Stimulated activated CD8-positive, alpha-beta memory T cell treated with anti-CD3 and anti-CD28 coated beads, Interleukin-4, amount 100 ng/mL, for 48 hours (primary cell): ENCODE measurements at places on chromosomes 16 and 17.
A peak's percentile ranks its signal among the peaks of the same experiment; 100 is the strongest.

DNA sequence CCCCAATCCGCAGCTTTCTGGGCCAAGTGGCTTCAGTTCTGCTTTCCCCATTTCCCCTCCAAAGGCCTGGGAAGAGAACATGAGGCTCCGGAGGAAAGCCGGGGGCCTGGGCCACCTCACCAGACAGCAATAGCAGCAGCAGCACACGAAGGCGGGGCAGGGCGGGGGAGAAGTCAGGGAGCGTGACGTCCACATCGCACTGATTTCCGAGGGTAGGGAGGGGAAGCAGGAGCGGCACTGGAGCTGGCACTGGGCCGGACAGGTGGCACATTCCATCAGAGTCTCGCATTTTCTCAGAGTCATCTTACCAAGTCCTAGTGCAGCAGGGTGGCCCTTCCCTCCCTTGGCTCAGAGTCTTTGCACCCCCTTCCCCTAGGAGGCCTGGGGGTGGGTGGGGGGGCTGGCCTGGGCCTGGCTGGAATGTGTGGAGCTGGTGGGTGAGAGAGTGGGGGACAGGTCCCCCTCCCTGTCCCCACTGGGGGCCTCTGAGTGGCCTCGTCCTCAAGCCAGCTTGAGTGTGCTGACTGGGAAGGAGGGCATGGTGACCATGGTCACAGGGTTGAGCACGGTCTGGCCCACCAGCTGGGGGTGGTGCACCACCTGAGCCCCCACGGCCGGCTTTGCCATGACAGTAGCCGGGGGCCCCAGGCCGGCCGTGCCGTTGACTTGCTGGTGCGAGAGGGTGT lies 14.3 kb downstream of the MNT start:
- DNase-seq = no peak

GRCh38 chr16:85209526-85210121 lies 97.4 kb upstream of the CIBAR2 start:
- DNase-seq = no peak

DNA sequence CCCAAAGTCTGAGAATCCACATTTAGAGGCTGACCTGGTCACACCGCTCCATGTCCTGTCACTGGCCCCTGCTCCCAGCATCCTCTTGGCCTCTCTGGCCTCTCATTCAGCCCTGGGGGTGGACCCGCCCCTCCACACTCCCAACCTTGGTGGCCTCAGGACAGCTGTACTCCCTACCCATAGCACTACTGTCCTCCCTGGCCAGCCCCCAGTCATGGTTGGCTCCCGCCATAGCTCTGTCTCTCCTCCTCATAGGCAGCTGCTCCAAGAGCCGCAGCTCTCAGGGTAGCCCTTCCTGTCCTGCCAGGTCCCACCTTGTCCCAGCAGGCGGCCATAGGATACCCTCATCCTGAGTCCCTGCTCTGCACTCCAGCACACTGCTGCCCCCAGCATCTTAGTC lies 38.0 kb upstream of the PHB1 start:
- DNase-seq = no peak

DNA sequence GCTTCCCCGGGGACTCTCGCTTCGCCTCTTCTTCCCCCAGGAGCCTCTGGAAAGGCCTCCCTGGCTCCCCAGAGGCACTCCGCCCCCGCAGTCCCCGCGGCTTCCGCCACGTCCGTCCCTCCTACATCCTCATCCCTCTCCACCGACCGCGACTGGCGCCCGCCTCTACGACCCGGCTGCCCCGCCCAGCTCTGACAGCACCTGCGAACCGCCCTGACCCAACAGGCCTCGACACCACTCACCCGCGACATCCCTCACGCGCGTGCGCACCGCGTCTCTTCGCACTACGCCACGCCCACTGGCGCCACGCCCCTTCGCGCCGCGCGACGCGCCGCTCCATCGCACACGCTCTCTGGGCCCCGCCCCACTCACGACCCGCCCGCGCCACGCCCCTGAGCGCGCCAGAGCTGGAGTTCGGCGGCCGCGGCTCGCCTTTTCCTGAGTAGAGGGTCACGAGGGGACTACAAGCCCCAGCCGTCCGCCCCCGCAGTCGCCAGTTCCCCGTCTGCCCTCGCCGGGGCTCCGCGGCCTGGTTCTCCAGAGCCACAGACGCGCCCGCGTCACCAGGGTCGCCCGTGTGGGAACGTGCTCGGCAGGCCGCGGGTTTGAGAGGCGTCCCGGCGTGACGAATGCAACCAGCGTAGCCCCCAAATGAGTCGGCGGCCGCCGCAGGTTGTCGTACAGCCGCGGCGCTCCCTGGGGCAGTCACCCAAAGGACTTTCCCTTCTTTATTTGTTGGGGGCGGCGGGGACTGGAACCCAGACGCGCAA lies 56.2 kb upstream of the LRRC37A3 start:
- DNase-seq = peak; percentile 98

GRCh38 chr17:64382061-64382583 lies 8.5 kb downstream of the PECAM1 start:
- no peak for DNase-seq

DNA sequence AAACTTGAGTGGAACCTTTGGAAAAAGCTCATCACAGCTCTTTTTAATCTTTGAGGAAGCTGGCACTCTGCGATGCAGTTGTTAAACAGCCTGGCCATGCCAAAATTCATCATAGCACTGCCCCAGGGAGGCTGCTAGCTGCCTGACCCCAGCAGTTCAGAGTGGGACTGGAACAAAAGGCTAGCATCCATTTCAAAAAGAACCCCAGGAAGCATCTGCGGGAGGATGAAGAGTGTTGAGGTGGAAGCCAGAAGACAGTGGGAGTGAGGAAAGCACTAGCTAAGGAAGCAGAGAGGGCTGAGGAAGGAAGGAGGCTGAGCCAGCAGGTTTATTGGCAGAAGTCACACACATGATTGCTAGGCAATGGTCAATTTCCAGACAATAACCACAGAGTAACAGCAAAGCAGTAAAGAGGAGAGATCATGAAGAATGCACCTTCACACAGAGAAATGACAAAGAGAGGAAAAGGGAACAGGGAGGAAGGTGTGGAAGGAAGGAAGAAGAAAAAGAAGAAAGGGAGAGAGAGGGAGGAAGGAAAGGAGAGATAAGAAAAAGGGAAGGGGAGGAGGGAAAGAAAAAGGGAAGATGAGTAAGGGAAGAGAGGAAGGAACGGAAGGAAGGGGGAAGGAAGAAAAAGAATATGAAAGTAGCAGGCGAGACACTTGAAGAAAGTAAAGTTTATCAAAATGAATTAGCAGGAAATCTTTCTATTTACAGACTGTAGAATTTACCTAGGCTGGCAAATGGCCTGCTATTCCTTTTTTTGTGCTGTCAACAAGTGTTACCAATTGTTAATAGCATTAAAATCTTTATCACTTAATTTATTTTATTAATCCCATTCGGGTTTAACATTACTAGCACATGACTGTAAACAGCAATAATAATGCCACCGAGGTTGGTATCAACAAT lies 270.0 kb upstream of the PSMD7 start:
- no peak for DNase-seq

- no peak for DNase-seq
Observed at GRCh38 chr17:42804918-42805367, 6.3 kb downstream of the CNTD1 start.

DNA sequence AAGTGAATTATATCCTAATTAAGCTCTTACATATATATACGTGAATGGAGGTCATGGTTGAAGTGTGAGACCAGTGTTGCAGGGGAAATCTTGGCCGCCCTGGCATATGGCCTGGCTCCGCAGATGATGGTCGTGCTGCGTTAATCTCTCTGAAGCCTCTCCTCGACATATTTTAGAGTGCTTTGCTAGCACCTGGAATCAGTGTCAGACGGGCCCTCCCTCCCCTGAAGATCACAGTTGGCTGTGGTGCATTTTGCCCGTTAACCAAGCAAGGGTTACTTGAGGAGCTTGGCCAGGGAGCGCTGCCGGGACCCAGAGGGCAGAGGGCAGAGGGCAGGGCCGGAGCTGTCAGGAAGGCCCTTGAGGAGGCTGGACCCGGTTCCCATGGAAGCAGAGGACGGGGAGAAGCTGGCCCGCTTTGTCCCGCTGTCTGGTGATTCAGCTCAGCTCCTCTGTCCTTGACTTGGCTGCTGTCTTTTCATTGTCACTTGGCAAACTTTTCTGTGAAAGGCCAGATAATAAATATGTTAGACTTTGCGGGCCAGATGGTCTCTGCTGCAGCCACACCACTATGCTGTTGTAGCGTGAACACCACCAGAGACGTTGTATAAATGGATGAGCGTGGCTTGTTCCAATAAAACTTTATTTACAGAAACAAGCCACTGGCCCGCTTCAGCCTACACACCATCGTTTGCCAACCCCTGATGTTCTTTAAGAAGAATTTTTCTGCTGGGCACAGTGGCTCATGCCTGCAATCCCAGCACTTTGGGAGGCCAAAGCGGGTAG lies 32.3 kb downstream of the CIBAR2 start:
- no peak for DNase-seq

DNA sequence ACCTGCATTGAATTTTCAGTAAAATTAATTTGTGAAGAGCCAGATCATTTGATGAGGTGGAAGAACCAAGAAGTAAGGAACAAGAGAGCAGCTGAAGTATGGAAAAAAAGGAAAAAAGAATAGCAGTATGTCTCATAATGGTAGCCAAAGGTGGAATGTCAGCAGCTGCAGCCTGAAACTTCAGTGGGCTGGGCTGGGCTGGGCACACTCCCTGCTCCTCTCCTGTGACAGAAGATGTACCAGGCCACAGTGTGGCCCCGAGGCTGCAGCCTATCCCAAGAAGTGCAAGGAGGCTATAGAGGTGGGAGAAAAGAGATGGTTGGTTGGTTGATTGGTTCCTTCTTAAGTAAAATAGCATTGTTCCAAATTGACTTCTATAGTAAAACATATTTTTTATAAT lies 84.5 kb downstream of the TNRC6C start:
- DNase-seq = no peak

GRCh38 chr17:67624886-67625656 lies 92.7 kb upstream of the NOL11 start:
- DNase-seq = no peak

- DNase-seq = peak; percentile 32
Observed at GRCh38 chr16:28279006-28279405, 13.3 kb upstream of the SBK1 start.

GRCh38 chr17:32305049-32305448 lies 36.9 kb downstream of the C17orf75 start:
- DNase-seq = no peak

GRCh38 chr17:63325808-63326207 lies 120.3 kb downstream of the CYB561 start:
- no peak for DNase-seq

DNA sequence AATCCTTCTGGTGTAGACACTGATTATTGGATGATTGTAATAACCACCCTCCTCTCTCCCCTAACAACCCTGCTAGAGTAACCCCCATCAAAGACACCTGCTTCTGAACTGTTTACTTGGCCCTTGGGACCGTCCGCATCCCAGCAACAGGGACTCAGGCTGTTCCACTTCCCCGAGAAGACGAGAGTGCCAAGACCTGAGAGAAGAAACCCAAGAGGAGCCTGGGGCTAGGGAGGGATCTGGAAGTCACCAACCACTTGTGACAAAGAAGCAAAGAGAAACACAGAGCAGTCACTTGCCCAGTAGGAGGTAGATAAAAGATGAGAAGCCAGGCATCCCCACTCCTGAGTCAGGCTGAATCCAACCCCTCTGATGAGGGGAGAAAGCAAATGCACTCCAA lies 84.3 kb downstream of the CDH11 start:
- DNase-seq = no peak

- DNase-seq = no peak
Observed at GRCh38 chr17:13797863-13798262, 196.1 kb upstream of the HS3ST3A1 start.

- no peak for DNase-seq
Observed at GRCh38 chr17:82825540-82826124, 14.2 kb downstream of the ZNF750 start.

- DNase-seq = no peak
Observed at GRCh38 chr17:57273490-57273889, 17.2 kb downstream of the MSI2 start.

GRCh38 chr17:28226563-28227315 lies 92.3 kb upstream of the TMEM97 start:
- no peak for DNase-seq

GRCh38 chr17:28131599-28131998 lies 89.1 kb downstream of the NLK start:
- DNase-seq = no peak

DNA sequence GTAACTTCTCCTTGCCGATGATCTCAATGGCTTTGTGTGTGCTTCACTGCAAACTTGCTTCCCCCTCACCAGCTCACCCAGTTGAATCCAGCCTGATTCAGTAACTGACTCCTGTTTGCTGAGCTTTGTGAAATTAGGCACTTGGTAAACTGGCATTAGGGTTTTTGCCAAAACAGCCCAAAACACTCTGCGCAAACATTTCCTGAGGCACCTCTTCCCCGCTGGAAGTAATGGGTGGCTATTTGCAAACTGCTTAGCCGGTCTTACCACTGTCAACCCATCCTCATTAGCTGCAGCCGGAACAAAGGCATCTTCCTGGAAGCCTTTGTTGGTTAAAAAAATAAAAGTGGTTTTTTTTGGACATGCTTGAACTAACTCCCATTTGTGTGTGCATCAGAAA lies 353.2 kb downstream of the MAF start:
- no peak for DNase-seq

DNA sequence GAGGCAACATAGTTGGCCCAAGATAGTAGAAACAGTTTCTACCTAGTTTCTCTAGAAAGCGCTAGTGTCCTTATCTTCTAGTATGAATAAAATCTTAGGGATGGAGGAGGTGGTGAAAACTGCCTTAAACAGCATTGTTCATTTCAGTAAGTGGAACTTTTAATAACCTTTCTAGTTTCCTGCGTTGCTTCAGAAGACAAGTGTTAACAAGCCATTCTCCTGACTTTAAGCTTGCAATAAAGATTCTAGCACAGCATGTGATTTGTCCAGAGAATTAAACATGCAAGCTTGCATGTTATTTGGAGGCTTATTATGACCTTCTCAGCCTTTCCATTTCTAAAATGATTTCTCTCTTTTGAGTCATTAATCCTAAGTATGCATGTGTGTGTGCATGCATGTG lies 72.3 kb downstream of the TANGO6 start:
- no peak for DNase-seq

- DNase-seq = no peak
Observed at GRCh38 chr16:55876854-55877253, 1.7 kb upstream of the CES5A start.

GRCh38 chr16:88727871-88728270 lies 21.6 kb downstream of the CTU2 start:
- no peak for DNase-seq

DNA sequence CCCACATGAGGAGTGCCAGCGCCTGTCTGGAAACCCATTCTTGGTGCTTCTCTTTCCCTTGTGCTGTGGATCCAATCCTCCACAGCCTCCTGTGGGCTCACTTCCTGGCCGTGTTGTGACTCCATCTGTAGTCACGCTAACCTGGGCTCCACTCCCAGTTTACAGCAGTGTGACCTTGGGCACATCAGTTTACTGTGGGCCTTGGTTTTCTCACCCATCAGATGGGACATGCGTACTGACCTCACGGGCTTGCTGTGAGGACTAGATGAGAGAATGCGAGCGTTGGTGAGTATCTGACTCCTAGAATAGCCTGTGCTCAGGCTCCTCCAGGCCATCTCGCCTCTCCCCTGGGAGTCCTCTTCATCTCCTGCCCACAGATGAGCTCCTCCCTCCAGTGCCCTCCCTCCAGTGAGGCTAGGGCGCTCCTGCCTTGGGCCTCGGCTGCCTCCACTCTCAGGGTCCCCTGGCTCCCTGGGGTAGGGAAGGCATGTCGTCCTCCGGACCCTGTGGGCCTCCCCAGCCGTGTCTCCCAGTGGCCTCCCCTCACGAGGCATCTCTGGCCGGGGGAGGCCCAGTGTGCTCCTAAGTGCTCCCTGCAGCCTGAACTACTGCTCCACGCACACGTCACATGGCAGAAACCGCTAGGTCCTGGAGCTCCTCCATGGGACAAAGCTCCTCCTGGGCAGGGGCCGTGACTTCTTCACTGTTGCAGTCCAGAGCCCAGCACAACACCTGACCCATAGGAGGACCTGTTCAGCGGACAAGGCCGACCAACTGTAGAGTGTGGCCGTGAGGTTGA lies 5.2 kb upstream of the FOXJ1 start:
- DNase-seq = peak; percentile 41
